ENCODE measurements at places on chromosomes 6 and 20.
A peak's percentile ranks its signal among the peaks of the same experiment; 100 is the strongest.

DNA sequence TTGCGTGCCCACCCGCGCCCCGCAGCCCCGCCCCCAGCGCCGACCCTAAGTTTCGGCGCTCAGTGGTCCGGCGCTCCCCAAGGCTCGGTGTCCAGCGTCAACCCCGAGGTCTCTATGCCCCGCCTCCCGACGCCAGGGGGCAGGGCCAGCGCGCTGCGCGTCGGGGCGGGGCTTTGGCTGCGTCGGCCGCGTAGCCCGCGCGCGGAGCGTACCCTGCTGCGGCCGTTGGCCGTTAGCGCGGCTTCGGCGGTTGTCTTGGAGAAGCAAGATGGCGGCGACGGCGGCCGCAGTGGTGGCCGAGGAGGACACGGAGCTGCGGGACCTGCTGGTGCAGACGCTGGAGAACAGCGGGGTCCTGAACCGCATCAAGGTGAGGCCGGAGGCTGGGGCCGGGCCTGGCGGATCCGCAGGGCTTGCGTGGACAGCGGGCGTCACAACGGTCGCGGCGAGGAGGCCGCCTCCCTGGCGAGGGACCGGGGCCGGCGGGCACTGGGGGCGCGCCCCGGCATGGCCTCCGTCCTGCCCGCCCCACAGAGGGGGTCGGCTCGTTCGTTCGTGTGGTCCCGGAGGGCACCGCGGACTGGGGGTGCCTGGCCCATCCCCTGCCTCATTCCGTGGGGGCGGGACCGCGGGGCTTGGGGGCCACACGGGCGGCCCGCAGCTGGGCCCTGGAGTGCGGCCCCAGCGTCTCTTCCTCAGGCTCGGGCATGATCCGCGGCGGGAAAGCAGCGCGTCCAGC, at the start of gene CEP43:
TSS of gene CEP43 (plus strand) at position 253 of the 739 bp plus-strand sequence. CDS start at position 269, 16 bp downstream.
- peak; percentile 99 for DNase-seq

DNA sequence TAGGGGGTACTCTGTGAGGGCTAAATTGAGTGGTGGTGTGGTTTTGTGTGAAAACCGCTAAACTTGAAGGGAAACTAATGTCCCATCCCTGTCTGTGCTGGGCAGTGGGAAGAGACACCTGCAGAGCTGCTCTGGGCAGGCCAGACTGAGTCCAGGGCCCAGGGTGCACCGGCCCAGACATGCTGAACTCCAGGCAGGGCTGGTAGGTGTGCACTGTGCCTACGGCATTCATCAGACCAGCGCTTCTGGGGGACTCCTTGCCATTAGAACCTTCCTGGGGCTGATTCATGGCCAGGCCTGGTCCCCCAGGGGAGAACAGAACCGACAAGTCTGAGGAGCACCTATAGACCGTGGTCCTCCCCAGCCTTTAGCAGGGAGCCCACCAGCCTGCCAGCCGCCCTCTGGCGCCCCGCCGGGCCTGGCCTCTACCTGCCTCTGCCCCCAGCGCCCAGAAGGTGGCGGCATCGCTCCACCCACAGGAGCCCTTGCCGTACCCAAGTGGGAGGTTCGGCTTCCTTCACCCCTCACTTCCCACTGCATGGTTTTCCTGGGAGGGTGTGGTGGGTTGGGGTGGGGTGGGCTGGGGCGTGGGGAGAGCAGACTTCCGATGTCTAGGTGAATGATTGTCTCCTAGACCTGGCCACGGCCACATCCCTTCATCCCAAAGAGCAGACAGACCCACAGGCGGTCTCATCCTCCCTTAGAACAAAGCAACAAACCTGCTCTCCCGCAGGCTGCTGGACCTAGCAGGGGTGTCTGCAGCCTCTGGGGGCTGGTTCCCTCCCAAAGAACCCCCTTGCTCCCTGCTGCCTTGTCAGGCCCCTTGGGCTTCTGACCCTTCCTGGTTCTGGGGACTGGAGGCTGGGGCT, 15.5 kb downstream of the CCDC167 start:
- DNase-seq, result peak; percentile 92

GRCh38 chr6:16503970-16504415, 257.3 kb downstream of the ATXN1 start:
- DNase-seq, result no peak

- peak; percentile 73 for DNase-seq
Observed at GRCh38 chr6:3312604-3313231, 54.0 kb downstream of the PSMG4 start.

DNA sequence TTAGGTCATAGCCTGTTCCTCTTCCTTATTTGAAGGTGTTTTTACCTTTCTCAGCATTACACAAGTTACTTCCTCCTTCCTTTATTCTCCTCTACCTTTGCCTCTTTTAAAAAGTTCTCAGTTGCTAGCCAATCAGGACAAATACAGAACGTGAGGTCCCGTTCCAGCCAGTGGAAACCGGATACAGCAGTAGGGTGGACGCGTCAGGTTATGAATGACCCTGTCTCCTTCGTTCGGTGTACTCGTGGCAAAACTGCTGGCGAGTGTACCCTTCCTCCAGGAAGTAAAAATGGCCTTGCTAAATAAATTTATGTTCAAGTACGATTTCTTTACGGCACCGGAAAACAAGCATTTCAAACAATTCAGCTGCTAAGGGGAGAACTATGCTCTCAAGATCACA, 77.0 kb upstream of the MLN start:
- no peak for DNase-seq

- DNase-seq, result no peak
Observed at GRCh38 chr6:91865889-91866288, 1279.0 kb upstream of the MAP3K7 start.

DNA sequence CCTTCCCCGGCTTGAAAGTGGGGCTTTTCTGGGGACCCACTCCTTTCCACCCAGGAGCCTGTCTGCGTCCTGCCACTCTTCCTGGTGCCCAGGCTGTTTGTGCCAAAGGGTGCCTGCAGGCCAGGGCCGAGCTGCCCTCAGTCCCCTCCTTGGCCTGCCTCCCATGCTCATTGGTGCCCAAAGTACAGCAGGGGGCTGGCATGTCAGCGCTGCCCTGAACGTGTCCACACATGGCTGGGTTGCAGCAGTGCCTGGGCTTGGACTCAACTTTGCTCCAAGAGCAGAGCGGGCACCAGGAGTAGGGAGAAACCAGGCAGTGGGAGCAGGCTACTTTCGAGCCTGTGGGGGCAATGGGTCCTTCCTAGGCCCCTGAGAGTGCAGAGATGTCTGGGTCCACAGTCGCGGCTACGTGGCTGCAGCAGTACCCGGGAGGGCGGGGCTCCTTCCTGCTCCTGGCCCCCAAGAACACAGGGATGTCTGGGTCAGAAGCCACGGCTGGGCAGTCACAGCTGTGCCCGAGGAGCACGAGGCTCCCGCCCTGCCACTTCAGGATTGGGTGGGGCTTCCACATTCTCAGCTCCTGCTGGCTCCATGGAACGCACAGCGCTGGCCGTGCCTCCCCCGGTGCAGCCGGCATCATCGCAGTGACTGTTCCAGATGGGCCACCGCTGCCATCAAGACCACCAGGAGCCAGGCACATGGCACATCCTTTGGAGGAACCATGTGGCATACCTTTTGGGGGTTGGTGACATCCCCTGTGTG, 50.0 kb upstream of the CLDN20 start:
- no peak for DNase-seq

- DNase-seq, result no peak
Observed at GRCh38 chr6:37812841-37813240, 6.7 kb upstream of the ZFAND3 start.

DNA sequence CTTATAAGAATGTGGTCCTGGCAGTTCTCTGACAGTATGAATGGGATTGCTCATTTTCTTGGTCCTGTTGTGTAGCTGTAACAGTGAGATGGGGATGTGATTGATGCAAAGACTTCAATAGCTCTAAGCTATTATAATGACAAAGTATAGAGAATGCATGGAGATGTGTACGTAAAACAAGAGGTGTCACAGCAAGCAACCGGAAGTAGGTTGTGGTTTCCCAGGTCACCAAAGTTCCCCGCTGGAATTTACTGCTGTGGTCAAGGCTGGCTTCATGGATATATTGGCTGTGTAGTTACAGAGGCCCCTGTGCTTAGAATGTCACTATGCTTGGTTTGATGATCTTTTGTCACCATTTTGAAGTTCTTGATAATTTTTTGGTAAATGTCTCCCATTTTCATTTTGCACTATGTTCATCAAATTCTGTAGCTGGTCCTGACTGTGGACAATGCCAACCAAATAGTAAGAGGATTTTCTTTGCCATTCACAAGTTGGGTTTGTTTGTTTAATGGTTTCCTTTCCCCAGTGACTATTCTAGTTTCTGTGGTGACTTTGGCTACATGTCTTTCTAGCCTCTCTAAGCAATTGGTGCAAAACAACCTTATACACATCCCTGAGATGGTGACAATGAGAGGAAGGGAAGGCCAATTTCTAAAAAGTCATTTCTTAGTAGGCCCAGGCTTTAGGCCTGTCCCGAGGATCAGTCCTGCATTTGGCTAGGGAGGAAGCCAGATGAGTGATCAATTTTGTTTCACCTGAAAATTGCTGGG, 10.5 kb downstream of the DNAH8 start:
- no peak for DNase-seq

- DNase-seq, result no peak
Observed at GRCh38 chr20:48098099-48098498, 312.8 kb upstream of the SULF2 start.

DNA sequence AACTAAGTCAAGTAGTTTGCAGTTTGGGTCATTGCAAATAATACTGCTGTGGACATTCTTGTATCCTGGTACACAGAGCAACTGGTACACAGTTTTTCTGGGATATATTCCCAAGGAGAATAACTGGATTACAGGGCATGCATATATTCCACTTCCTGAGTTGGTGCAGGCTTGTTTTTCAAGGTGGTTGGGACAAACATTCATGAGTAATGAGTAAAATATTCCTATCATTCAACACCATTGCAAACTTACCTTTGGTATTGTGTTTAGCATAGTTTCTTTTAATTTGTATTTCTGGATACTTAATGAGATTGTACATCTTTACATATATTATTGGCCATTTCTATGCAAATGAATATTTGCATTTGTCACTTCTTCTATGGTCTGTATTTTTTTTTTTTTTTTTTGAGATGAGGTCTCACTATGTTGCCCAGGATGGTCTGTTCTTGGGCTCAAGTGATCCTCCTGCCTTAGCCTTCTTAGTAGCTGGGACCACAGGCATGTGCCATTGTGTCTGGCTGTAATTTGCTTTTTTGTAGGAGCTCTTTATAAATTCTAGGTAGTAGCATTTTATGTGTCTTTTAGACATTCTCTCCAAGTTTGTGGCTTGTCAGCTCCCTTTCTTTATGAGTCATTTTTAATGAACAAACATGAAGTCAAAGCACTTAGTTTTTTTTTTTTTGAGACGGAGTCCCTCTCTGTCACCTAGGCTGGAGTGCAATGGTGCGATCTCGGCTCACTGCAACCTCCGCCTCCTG, 158.7 kb downstream of the SOX4 start:
- no peak for DNase-seq

GRCh38 chr20:41483553-41483930, 116.9 kb upstream of the EMILIN3 start:
- DNase-seq, result no peak

DNA sequence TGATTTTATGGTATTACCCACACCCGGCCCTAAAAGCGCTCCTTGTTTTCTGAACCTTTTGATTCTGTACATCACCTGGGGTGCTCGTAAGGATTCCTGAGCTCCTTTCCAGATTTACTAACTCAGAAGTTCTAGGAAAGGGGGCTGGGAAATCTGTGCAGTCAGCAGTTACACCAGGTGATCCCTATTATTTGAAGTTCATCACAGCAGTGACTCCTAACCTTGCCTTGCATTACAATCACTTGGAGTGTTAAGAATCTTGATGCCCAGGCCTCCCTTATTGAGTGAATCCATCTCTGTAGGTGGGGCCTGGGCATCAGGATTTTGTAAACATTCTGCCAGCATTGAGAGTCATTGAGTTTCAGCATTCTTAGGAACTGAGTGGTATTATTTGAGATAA, 44.7 kb downstream of the BMP6 start:
- no peak for DNase-seq

GRCh38 chr6:84882768-84883766, 118.7 kb upstream of the TBX18 start:
- DNase-seq, result no peak

DNA sequence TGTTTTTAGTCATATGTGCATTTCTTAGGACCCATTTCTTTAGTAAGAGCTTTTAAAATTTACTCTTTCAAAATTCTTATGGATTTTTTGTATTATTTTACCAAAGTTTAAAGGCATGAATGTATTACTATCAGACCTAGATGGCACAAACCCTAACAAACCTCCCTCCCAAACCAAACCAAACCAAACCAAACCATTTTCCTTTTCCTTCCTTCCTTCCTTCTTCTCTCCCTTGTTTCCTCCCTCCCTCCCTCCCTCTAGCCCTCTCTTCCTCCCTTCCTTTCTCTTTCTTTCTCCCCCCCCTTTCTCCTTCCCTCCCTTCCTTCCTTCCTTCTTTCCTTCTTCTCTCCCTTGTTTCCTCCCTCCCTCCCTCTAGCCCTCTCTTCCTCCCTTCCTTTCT, 1001.8 kb upstream of the CITED2 start:
- DNase-seq, result no peak

GRCh38 chr6:45327956-45328522, at the start of gene RUNX2:
RUNX2 (plus strand) TSS chr6:45328330; CDS start chr6:45328727, 397 bp downstream.
- no peak for DNase-seq

GRCh38 chr6:140789466-140789865, 1343.3 kb upstream of the GJE1 start:
- DNase-seq, result no peak

- DNase-seq, result no peak
Observed at GRCh38 chr6:141510803-141511202, 621.9 kb upstream of the GJE1 start.

- DNase-seq, result no peak
Observed at GRCh38 chr6:143845033-143845432, 1.9 kb downstream of the LTV1 start.

GRCh38 chr6:14964556-14965270, 281.2 kb upstream of the JARID2 start:
- no peak for DNase-seq

GRCh38 chr6:29647927-29648642, 8.8 kb upstream of the MOG start:
- DNase-seq, result no peak

GRCh38 chr6:3455147-3455568, 1.7 kb downstream of the SLC22A23 start:
- no peak for DNase-seq

DNA sequence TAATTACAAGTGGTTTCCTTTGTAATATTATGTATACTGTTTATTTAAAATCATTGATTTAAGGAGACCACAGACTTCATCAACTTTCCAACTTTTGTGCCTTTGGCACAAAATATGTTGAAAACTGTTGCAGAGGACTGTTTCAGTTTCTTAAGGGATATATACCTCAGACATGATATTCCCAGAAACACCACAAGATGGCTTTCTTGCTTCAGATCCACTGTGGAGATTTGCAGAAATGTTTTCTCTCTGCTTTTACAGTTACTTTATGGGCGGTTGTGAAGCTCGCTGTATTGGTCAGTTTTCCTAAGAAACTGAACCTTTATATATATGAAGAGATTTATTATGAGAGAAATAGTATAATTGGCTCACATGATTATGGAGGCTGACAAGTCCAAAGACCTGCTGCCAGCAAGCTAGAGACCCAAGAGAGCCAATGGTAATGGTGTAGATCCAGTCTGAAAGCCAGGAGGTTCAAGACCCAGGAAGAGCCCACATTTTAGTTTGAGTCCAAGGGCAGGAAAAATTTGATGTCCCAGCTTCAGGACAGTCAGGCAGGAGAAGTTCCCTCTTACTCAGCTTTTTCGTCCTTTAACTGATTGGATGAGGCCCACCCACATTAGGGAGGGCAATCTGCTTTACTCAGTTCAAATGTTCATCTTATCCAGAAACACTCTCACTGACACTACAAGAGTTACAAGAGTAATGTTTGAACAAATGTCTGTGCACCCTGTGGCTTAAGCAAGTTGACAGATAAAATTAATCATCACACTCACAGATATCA, 12.8 kb downstream of the ME1 start:
- no peak for DNase-seq

GRCh38 chr6:108655806-108656651, 95.3 kb downstream of the FOXO3 start:
- DNase-seq, result no peak
